ENCODE measurements at places on chromosomes 16 and 17.

DNA sequence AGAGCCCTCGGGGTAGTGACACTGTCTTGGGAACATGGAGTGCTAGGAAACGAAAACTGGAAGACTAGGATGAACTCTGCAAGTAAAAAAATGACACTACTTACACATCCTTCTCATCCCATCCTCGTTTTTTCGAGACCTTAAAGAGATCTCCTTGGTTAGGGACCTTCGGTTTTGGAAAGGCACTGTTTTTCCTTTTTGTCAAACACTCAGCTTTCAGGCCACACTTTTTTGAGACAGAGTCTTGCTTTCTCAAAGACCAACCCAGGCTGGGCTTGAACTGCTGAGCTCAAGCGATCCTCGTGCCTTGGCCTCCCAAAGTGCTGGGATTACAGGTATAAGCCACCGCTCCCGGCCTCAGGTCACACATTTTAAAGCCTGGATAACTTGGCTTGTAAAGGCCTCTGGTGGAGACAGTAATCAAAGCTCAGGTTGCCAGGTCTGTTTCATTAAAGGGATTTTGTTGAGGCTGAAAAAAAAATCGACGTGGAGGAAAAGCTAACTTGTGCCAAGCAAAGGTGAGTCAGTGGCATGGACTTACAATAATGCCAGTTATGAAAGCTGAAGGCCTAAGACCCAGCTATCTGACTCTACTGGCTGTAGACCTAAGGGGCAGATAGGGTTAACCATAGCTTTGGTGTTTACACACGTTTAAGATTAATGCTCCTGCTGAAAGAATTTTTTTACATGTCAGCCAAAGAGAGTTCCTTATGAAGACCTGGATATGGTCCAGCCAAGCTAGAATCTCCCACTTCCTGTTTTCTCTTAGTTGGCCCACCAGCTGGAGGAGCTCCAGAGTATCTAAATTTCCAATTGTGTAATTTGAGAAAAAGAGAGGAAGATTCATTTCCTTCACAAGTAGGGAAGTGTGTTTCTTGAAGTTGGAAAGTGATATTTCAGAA is 823 bp downstream of the NBR1 start:
- DNase-seq, result no peak

DNA sequence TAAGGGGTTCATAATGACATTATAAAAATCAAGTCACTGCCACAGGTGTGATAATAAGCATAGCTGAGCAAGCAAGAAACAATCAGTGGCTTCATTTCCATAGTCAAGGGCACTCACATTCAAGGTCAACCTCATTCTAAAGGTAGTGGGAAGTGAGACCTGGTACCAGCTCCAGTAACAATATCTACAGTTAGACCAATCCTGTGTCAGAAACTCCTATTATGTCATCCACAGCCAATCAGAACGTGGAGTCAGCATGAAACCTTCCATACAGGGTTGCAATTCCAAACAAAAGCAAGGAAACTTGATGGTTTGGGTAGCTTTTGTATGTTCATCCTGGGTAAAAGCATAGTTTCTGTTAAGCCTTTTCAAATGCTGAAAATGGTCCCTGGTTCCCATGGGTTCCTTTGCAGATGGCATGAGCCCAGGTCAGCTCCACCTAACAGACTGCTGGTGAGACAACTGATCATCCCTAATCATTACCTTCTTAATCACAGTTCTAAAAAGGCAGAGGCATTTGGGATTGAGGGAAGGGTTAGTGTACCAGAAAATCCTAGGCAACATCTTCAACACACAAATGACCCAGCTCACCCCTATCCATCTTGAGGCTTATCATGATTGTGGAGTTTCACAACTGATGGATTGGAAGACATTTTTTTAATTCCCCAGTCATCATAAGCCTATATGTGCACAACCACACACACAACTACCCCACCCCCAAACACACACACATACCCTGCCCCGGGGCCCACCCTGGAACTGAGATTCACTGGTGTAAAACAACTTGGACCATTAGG is 30.4 kb downstream of the TEX2 start:
- no peak for DNase-seq

DNA sequence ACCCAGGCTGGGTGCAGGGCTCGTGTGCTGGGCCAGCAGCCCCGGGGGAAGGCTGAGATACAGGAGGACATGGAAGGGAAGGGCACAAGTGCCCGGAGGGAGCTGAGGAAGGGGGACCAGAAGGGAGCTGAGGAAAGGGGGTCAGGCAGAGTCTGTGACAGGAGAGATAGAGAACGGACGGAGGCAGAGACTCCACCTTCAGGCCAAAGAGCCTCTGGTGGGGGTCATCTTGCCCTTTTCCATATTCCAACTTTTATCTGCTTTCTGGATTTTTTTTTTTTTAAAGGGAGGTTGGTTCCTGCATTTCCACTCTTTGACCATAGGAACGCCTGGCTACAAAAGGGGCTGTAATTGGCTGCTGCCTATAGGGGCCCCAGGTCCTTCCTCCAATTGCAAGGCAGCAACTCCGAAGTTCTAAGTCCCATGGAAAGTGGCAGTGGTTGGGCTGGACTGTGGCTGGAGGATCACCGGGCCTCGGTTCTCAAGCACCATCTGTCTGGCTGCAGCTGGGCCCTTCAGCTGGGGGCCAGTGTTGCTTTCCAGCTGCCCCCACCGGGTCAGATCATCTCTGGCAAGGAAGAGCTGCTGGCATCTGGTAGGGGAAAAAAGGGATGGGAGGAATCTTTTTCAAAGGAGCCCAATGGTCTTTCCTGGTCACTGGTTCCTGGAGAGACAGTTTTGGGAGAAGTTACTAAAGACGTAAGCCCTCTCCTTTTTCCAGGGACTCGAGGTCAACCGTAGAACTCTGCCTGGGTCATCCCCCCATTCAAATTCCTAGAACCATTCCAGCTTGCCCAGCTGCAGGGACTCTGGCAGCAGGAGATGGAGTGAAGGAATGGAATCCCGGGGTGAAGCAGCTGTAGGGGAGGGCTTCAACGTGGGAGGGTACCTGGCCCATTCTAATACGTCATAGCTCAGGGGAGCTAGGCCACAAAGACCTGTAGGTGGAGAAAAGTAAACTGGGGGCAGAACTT is 13.1 kb upstream of the MRPS23 start:
- DNase-seq, result no peak

DNA sequence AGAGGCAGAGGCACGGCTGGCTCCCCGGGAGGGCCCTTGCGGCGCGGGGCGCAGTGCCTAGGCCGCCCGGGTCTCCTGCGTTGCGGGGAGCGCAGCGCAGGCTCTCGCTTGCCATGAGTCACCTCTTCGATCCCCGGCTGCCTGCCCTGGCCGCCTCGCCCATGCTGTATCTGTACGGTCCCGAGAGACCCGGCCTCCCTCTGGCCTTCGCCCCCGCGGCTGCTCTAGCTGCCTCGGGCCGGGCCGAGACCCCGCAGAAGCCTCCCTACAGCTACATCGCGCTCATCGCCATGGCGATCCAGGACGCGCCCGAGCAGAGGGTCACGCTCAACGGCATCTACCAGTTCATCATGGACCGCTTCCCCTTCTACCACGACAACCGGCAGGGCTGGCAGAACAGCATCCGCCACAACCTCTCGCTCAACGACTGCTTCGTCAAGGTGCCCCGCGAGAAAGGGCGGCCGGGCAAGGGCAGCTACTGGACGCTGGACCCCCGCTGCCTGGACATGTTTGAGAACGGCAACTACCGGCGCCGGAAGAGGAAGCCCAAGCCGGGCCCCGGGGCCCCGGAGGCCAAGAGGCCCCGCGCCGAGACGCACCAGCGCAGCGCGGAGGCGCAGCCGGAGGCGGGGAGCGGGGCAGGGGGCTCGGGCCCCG is 390 bp downstream of the FOXL1 start:
- no peak for DNase-seq

DNA sequence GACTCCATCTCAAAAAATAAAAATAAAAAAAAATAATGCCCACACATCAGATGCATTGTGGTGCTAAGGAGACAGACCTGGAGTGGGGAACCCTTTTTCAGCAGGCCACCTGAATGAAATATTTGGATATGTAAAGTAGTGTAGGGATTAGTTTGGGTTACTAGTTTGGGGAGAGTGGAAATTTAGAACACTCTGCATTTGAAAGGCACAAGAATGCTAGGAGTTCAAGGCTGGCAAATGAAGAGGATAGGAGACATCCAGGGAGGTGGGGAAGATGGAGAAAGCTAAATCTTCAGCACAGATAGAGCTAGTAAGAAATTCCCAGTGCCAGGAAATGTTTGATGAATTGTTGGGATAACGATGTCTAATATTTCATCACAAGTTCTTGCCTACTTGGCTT is 298.3 kb upstream of the ERCC4 start:
- no peak for DNase-seq

DNA sequence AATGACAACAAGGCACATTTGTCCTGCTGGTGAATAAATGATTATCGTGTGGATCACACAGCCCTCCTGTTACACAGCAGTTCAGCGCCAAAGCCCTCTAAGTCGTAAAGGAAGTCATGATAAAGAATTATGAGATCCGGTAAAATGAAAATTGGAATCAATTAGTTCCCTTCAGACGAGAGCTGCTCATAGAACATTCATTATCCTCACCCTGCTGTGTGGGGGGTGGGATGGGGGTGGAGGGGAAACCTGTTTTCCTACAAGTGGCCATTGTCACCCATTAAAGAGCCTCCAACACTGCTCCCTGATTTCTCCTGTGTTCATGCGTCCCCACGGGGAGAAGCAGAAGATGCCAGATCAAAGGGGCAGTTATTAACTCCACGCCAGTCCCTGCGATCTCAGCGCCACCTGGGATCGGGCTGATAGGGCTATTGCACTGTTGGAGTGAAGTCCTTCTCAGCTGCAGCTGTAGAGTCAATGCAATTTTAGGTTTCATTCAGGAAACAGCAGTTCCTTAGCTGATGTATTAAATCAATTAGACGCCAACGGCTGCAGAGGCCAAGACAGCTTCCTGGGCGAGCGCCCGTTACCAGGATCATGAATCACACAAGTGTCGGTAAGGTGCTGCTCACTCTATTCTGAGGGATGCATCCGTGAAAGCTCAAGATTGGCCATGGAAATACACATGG is 19.2 kb upstream of the CACNG4 start:
- DNase-seq, result no peak

- DNase-seq, result no peak
Observed at GRCh38 chr17:70423562-70423961, 254.2 kb downstream of the KCNJ2 start.

DNA sequence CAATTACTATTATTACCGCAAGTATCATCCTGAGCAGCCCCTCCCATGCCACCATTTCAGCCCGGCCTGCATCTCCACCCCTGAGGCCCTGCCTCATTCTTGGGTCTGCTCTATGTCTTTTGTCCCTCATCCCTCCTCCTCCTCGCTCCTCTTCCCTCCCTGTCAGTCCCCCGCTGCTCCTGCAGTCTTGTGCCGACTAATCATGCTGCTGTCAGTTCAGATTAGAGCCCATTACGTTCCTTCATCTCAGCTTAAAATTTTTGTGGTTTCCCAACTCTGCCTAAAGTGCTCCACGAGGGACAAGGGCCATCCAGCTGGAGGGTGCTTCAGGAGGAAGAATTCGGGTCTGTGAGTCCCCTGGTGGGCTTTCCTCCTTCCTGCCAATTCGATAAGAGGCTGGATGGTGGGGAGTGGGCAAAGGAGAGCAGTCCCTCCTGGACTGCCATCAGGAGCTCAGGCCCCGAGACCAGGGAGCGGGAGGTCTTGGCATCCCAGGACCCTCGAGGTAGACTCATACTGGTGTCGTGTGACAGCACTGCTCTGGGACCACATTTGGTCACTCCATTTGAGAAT is 32.9 kb upstream of the GOSR2 start:
- no peak for DNase-seq
